ENCODE measurements at places on chromosomes 1 and 21.
A peak's percentile ranks its signal among the peaks of the same experiment; 100 is the strongest.

DNA sequence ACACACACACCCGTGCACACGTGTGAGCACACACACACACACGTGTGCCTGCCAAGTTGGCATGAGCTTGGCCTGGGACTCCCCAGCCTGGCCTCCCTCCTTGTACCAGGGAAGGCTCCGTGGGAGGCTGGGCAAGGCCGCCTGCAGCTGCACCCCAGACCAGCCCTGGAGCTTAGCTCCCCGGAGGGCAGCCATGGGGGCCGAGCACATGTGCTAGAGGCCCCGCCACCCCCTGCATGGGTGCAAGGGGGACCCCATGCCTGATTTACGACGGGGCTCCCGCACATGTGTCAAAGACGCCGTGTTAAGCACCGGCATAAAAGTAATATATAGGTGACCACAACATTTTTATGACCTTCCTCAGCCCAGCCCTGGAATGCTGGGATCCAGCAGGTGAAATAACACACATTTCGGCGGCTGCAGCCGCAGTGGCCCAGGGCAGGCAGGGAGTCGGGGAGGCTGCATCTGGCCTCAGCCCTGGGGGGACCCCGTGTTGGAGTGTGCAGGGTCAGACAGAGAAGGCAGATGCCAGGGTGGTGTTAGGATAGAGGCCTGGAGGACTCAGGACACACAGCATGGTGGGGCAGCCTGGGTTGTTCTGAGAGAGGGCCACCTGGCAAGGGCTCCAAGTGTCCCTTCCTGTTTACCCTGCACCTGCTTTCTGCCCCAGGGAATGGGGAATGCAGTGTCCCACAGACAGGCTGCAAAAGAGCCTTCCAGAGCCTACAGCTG, 56.3 kb downstream of the WNT9A start:
- DNase-seq = no peak

GRCh38 chr21:34156957-34157356, 83.6 kb downstream of the MRPS6 start:
- DNase-seq = no peak

- no peak for DNase-seq
These were observed 21.8 kb downstream of the RC3H1 start for GRCh38 chr1:174000371-174000770.

- DNase-seq = no peak
These were observed 207.1 kb downstream of the HIVEP3 start for GRCh38 chr1:41711581-41711980.

DNA sequence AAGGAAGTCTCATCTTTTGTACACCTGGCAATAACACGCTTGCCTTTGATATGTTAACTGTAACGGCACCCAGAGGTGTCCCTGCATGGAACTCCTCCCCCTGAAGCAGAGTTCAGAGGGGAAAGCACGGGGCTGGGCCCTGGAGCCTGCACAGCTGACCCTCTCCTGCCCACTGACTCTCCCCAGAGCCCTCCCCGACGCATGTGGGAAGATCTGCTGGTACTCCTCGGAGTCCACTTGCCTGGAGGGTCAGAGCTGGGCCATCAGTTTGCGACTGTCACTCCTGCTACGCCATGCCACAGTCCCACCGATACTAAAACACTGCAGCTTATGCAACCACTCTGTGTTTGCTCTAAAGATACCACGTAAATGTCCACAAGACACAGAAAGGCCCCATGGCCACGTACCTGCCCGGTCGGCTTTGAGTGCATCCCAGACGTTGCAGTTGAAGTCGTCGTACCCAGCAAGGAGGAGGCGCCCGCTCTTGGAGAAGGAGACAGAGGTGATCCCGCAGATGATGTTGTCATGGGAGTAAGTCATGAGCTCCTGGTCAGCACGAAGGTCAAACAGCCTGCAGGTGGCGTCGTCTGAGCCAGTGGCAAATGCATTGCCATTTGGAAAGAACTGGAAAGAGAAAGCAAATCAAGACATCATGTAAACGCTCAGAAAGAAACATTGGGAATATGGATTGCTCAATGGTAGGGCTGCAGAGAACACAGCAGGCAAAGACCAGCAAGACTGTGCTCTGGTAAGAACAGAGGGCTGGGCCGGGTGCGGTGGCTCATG, 10.6 kb upstream of the NADK start:
- peak; percentile 49 for DNase-seq

DNA sequence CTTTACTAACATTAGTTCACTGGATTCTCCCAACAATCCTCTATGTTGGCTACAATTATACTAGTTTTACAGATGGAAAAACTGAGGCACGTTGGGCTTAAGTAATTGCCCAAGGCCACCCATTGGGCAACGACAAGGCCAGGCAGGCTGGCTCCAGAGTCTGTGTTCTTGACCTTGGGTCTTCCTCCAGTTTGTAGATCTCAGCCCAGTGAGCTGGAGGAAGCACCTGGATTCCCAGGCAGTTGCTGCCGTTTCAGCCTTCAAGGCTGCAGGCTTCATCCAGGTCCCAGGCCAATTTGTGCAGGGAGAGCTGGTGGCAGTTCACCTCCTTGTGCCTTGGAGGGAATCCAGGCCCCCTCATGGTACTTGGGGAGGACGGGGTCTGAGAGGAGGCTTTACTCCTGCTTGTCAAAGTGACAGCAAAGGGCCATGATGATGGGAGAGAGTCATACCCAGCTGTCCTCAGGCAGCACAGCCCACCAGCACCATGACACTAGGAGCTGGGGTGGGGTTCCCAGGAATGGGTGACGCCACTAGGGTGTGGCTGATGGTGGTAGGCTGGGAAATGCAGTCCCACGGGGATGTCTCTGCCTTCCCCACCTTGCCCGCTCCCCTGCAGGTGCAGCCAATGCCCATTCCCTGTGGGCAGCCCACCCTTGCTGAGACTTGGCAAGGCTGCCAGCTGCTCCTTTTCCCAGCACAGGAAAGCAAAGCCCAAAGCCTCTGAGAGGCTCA, 27.1 kb downstream of the PKP1 start:
- no peak for DNase-seq

- DNase-seq = peak; percentile 25
These were observed 859 bp upstream of the ZBTB18 start for GRCh38 chr1:244050014-244050834.

DNA sequence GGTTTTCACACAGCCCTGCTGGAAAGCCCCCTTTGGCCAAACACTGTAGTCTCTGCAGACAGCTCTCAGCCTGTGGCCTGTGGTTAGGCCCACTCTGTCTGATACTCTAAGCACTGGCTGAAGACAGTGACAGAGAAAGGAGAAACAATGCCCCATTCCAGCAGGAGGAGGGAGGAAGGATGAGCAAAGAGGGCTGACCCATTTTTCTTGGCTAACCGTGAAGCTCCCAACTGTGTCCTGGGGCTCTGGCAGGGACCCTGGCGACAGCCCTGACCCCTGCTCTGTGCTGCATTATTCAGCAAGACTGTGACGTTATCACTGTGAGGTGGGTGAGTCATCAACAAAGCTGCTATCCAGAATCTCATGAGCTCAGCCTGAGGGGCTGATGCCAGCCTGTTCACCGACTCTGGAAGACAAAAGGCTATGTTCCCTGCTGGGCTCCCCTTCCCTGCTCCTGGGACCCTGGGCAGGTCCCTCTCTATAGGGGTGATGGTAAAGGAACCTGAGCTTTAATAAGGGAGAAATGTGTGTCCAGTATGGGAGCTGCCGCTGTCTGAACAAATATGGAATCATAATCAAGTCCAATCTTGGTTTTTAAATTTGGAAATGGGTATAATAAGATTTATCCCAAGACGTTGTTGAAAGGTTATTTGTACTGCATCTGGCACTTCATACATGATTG, 107.0 kb downstream of the RHOU start:
- no peak for DNase-seq

DNA sequence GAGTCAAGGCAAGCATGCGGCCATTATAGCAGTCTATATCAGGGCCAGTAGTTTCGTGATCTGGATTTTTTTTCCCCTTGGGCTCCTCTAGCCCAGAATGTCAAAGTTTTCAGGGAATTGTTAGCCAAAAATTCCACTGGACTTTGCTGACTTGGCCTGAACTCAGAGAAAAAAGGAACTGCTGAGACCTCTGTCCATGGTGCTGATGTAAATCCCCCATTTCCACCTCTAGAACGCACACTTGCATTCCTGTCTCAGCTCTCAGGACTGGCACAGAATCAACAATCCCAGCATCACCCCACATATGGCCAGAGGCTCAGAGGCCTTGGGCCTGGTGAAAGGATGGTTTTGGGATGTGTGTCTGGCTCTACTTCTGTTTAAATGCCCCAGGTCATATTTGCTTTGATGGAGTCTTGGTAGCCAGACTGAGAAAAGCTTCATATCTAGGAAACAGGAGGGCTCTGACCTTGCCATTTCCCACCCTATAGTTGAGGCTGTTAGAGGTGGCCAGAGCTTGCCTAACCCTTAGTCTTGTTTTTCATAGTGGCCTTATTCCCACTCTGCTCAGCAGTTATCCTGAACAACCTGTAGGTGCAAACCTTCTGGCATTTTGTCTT, 16.9 kb upstream of the EFCAB14 start:
- DNase-seq = peak; percentile 31

GRCh38 chr1:26020941-26021646, 481 bp upstream of the EXTL1 start:
- DNase-seq = no peak

DNA sequence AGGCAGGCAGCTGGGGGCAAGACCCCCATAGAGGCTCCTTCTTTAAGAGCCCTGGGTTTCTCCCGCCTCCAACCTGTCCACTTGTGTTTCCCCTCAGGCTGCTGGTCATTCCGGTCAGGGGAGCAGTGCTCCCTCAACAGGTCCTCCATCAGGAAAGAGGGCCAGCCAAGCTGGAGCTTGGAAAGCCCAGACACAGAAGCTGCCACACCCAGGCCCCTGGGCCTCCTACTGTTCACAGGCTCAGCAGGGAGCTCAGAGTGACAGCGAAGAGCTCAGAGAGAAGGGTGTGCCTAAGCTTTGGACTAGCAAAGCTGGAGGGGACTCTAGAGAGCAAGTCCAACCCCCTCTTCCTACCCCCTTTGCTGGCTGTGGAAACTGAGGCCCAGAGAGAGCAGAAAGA, 10.3 kb upstream of the CDCP2 start:
- DNase-seq = no peak

DNA sequence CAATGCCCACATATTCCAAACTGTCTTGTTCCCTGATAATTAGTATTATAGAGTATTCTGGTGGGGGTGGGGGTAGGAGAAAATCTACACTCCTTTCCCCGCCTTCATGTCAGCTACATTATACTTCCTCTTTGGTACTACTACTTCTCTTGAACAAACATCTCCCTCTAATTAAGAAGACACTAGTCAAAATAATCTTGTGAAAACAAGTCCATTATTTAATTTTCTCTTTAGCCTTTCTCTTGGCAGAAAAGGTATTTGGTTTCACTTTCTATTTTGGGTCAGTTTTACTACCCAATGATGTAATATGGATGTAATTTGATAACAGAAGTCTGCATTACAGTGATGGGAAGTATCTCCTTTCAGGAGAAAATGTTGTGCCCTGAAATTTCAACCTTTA, 22.5 kb downstream of the NTMT2 start:
- no peak for DNase-seq

- no peak for DNase-seq
These were observed 33.7 kb upstream of the PRDM2 start for GRCh38 chr1:13666317-13666716.

- DNase-seq = no peak
These were observed 56.9 kb downstream of the NGF start for GRCh38 chr1:115281143-115281542.

GRCh38 chr1:227798078-227798802, 17.2 kb upstream of the PRSS38 start:
- DNase-seq = no peak

DNA sequence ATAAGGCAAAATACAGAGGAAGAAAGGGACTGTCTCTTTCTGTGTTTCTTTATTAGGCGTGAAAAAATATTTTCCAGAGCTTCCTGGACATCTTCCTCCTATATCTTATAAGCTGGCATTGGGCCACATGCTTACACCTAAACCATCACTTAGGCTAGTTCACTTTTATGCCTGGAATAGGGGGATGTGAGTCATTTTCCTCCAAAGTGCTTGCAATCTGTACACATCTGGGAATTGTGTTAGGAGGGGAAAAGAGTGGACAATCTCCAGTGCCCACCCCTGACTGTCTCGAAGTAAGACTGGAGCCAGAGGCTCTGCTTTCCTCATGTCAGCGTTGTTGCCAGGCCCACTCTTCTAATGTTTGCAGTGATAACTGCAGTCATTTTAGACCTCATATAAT, 29.9 kb downstream of the GIPC2 start:
- no peak for DNase-seq

DNA sequence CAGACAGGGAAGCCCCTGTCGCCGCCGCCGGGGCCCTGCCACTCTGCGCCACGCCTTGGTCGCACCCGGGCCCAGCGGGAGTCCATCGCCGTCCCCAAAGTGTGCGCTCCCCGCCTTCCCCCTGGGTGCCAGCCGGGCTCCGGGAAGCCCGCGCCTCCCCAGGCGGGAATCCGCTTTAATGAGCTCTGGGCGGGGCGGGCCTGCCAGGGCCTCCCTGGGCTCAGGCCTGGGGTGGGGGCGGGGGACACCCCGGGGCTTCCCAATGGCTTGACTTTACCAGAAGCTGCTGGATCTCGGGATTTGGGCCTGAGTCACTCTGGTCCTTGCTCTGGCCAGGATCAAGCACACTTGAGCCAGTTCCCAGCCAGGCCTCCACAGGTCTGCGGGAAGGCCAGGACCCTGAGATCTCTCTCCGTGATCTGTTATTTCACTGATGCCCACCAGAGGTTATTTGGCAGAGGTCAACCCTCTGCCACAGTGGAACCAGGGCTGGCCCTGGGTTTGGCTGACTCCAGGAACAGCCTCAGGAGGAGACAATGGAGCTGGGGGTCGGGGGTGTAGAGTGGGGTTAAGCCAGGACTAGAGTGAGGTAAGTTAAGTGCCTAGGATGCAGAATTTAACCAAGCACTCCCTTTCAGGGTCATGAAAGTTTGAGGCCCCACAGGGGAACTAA, 178.4 kb upstream of the EDN2 start:
- no peak for DNase-seq

- DNase-seq = no peak
These were observed 56.5 kb downstream of the CDC7 start for GRCh38 chr1:91557039-91557690.

- no peak for DNase-seq
These were observed 20.2 kb downstream of the TYW3 start for GRCh38 chr1:74753104-74753503.

- no peak for DNase-seq
These were observed 37.7 kb upstream of the ARHGAP29 start for GRCh38 chr1:94275083-94275482.

GRCh38 chr1:109502364-109502851, 7.1 kb downstream of the AMIGO1 start:
- no peak for DNase-seq

DNA sequence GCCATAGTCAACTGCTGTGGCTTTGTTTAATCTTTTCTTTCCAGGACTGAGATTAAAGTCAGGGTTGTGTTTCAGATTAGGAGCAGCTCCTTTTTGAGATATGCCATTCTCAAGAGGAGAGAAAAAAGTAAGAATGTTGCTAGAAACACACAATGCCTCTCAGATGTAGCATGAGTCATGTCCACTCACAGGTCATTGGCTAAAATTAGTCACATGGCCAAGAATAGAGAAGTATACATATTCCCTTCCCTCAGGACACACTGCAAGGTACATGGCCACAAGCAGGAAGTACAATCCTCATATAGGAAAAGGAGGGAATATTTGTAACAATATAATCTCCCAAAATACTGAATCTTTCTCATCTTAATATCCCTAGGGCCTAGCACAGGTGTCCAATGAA, 141.9 kb upstream of the PTBP2 start:
- no peak for DNase-seq
